ENCODE measurements at places on chromosomes 6 and 20.

GRCh38 chr6:106199998-106200397 is 113.9 kb downstream of the PRDM1 start:
- DNase-seq, result no peak

DNA sequence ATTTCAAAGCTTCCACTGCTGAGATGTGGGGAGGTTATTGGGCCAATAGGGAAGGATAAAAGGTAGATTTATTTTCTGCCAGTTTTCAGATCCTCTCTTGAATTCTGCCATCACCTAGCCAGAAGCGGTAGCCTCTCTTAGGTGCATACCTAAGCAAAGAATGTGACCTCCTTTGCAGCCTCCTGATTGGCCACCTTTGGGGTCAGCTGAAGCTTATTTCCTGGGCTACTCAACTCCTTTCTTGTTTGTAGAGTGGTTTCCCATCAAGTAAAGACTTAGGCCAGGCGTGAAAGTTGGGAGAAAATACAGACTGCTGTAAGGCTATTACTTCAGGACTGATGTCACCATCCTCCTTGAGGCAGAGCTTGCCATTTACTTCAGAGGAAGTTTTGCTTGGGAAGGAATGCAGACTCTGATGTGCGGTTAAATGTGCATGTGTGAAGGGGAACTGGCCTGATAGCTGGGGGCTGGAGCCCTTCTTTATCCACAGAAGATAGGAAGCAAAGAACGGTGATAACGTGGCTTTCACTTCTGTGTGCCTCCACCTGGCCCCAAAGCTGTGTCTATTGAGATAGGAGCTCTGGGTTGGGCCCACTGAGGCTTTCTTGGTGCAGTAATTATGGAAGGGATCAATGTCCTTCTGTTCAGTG is 70.1 kb downstream of the TRMT11 start:
- DNase-seq, result no peak

DNA sequence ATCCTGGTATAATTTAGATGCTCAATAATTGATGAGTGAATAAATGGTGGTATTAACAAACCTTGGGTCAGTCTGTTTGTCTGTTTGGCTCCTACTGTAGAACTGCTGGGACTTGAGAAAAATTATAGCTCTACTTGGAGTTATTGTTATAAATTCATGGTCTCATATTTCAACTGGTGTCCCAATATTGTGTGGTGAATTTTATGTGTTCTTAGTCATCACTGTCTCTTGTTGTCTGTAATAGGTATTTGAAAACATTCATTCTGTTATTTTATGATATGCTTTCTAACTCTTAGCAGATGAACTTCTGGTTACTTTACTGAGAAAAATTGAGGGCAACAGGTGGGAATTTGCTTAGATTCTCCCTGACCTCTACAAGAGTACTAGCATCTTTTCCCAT is 221.4 kb downstream of the CDKAL1 start:
- DNase-seq, result no peak

GRCh38 chr6:40386200-40386599 is 201.0 kb downstream of the LRFN2 start:
- DNase-seq, result no peak

DNA sequence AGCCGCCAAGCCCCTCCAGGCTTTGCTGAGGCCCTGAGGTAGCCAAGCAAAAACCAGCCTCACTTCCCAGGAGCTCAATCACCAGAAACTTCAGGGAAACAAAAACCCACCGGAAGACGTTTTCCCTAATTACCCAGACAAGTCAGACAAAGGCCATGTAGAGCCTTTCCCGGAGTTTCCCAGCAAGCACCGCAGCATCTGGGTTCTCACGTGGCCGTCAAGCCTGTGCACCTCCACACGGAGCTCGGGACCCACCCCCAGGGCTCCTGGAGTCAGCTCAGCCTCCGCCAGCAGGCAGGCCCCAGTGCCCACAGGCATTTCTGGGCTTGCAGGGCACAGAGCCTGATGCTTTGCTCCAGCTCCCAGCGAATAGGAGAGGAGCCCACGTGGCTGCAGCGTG is 10.1 kb upstream of the MRGBP start:
- no peak for DNase-seq

DNA sequence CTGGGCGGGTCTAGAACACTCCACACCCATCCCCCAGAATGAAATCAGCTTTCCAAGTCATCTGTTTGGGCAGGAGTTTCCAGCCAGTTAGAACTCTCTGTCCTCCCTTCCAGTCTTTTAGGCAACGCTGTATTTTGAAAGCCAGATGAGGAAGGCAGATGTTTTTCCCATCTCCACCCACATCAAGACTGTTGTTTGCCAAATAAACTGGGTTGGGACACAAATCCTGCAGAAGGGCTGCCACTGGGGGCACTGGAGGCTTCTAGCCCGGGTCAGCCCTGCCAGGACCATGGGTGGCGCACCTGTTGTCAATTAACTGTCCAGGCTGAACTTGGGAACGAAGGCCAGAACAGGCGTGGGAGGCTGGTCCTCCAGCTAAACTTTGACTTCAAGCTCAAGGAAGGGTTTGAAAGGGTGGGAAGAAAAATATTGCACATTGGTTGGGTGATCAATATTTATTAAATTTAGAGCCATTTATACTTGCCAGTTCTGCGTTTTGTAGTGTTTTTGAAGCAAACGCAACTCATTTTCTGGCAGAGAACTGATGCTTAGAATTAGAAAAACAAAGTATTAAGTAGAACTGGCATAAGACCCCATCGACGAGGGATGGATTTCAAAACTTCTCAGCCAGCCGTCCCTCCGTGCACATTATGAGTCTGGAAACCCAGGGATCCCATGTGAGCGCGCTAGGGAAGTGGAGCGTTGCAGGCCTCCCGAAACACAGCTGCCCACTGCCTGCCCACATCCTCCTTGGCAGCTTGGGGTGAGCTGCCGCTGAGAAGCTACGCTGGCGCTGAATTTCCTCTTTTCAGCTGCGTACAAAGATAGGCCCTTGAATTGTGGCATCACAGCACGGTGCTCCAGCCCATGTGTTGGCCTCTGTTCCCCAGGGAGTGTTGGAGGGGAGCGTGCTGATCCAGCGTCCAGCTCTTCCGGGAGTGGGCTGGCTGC is 297.4 kb downstream of the QKI start:
- peak; percentile 80 for DNase-seq

DNA sequence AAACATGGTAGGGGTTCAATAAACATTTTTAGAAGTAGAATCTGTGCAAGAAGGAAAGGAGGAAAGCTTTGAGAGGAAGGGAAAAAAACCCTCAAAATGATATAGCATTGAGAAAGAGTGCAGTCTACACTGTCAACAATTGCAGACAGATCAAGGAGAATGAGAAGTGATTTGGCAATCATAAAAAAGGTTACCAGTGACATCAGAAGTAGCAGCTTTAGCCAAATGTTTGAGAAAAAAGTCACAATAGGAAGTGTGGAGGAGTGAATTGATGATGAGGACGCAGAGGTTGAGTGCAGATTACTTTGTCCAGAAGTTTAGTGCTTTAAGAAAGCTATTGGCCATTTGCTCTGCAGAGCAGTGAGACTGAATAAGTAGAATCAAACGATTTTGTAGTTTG is 155.0 kb downstream of the GJA1 start:
- no peak for DNase-seq

GRCh38 chr6:154448448-154449096 is 61.9 kb downstream of the CNKSR3 start:
- DNase-seq, result peak; percentile 28

DNA sequence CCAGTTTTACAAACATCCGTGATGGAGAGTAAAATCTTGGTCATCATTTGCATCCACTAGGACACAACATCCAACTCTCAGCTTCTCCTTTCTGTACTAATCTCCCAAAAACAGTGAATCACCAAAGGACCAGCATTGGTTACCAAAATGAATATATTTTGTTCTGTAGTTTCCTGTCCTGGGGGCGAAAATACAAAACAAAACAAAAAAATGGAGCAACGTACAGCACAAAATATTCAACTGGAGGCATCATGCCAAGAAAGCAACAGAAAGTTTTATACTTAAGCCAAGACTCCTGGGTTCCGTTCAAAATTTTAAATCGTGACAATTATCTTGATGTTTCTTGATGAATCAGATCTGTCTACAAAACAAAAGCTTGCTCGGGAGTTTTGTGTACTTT is 126.6 kb upstream of the CCDC28A start:
- DNase-seq, result no peak

GRCh38 chr6:7108196-7108963 is 619 bp downstream of the RREB1 start:
- DNase-seq, result peak; percentile 81

DNA sequence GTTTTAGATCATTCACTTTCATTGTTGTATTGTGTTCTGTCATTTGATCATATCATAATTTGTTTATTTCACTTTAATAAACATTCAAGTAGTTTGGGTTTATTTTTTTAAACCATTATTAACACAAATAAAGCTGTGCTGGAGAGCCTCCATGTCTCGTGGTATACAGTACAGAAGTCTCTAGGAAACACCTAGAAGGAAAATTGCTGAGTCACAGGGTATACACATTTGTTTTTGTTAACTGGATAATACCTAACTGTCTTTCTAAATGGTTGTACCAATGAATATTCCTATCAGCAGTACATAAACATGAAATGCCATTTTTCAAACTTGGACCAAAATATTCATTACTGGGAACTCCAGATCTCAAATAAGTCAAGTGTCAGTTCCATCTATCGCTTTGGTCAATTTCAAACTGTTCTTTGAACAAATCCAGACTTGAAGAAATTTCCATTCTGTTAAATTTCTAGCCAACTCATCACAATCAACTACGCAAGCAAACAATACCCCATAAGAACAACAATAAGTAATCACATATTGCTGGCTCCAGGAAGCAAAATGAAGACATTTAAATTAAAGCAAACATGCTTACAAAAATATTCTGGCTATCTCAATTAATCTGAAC is 138.1 kb downstream of the ATXN1 start:
- no peak for DNase-seq

GRCh38 chr6:122778985-122779661 is 393 bp upstream of the FABP7 start:
- DNase-seq, result peak; percentile 53

DNA sequence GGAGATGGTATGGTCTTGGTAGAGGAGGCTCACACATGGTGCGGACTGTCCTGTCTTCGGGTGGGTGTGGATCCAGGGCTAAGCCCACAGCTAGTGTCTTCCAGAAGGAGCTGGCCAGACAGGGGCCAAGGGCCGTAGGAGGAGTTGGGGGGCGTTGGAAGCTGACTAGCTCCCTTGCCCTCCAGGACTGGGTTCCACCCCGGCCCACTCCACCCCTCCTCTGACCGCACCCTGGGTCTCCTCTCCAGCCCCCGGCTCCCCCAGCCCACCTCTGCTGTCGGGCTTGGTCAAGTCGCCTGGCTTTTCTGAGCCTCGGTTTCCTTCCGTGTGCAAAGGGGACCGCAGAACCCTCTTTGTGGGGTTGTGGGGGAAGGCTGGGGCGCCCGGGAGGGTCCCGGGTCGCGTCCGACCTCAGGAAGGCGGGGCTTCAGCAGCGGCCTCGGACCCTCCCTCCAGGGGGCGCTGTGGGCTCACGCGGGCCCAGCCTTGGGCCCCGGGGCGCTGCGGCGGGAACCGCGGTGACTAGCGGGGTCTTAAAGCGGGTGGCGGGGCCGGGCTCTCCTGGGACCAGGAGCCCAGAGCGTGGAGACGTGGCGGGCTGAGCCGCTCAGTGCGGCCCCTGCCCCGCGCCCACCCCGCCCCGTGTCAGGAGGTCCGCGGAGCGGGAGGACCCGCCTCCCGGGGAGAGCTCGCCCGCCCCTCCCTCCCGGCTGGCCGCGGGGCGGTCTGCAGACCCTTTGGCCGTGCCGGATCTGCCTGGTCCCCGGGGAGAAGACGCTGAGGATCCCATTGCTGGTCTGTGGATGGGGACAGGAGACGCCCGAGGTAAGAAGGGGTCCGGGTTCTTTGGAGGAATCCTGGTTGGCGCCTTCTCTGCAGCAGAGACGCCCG is 5.4 kb downstream of the NPBWR2 start:
- DNase-seq, result peak; percentile 99

GRCh38 chr20:48607544-48607865 is 220.3 kb downstream of the PREX1 start:
- DNase-seq, result no peak

DNA sequence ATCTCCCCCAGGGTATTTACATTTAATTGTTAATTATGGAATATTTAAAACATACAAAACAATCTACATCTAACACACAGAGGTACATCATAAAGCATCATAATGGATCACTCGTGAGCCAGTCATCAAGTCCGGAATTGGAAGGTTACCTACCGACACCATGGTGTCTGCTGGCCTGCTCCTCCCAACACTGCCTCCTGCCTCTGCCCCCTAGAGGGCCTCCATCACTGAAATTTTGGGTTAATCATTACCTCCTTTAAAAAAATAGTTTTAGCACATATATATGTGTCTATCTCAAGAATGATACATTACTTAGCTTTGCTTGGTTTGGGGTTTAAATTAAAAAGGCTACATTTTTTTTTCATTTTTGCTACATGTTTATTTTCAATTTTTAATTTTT is 114.6 kb upstream of the PDE10A start:
- DNase-seq, result no peak

DNA sequence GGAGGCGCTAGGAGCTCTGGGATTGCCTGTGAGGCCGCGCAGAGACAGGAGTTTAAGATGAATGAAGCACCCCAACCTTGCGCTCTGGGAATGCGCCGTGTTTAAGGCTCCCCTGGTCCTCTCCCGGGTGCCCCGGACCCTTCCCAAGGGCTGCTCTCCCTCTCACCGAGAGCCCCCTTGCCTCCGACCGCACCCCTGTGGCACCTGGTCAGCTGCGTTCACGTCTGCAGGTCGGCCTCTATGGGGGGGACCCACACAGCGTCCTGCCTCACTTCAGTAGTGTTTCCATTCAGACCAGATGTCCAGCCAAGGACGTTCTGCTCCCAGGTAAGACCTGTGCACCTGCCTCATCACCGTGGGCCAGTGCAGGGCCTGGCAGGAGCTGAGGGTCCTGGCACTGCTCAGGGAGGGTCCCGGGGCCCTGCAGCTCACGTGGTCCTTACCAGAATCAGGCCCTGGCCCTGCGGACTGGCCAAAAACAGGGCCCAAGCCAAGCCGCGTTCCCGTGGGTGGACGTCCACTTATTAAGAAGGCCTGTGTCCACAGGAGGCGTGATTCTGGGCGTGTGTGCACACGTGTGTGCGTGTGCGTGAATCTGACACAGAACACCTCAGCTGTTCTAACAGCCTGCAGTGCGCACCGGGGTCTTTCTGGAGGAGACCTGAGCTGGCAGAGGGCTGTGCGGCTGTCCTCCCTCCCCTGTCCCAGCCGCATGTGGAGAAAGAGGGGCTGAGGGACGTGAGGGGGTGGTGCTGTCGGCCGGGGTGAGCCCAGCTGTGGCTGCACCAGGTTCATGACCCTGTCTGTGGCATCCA is 79.9 kb upstream of the BHLHE23 start:
- DNase-seq, result peak; percentile 54

GRCh38 chr6:31573239-31574105 is 1.4 kb downstream of the LTA start:
- DNase-seq, result peak; percentile 36
